SJCRH30 (cell line): ENCODE measurements at places on chromosomes 3 and 15. TPM values are rescaled to one million over a fixed set of nuclear protein-coding genes. Genes with fewer than 3 reads are reported as not detected.

GRCh38 chr3:146972726-146973125, 367.6 kb upstream of the PLSCR5 start:
- H3K27ac ChIP-seq = no peak overlapping the region
- H3K36me3 ChIP-seq = no peaks in the 10 kb centered on the region
- no peak for DNase-seq
- H3K4me1 ChIP-seq = peaks cover 53% of the 10 kb centered on the region
- H3K4me3 ChIP-seq = no peak overlapping the region

DNA sequence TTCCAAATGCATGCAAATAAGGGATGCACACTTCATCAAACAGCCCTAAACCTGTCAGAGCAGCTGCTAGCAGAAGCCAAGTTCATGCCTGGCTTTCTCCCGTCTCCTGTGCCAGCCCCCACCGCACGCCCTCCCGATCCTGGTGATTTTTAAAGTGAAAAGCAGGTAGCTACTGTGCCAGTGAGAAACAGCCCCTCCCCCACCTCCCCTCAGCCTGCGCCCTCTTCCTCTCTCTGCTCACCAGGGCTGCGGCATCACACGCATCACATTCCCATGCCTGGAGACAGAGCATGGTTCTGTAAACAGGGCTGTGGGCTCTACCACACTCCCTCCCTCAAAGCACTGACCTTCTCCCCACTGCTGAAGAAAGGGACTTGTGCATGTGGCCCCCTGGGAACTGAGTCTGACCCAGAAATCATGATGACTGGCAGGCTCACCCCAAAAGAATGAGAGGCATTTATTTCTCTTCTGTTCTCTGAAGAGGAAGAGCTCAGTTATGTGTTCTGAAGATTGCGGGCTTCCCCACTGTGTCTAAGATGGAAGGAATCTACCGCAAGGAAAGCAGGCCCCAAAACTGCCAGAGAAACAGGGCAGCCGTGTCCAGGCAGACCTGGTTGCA, 14.5 kb upstream of the SLC6A1 start:
- no peaks in the 10 kb centered on the region for H3K36me3 ChIP-seq
- no peak for DNase-seq
- H3K27me3 ChIP-seq = peaks cover 3% of the 10 kb centered on the region; the same call in 1 of the 2 replicates
- H3K4me1 ChIP-seq = no peaks in the 10 kb centered on the region
- no peak overlapping the region for H3K4me3 ChIP-seq
- no peak overlapping the region for H3K27ac ChIP-seq

The LSG1 gene
- 35.6 and 35.9 TPM in 2 replicates for total RNA-seq

- DNase-seq = no peak
- H3K4me3 ChIP-seq = no peak overlapping the region
- H3K27me3 ChIP-seq = no peaks in the 10 kb centered on the region
- H3K27ac ChIP-seq = no peak overlapping the region
- H3K36me3 ChIP-seq = no peaks in the 10 kb centered on the region
Observed at GRCh38 chr3:71070497-71071463, 512.7 kb downstream of the FOXP1 start.

DNA sequence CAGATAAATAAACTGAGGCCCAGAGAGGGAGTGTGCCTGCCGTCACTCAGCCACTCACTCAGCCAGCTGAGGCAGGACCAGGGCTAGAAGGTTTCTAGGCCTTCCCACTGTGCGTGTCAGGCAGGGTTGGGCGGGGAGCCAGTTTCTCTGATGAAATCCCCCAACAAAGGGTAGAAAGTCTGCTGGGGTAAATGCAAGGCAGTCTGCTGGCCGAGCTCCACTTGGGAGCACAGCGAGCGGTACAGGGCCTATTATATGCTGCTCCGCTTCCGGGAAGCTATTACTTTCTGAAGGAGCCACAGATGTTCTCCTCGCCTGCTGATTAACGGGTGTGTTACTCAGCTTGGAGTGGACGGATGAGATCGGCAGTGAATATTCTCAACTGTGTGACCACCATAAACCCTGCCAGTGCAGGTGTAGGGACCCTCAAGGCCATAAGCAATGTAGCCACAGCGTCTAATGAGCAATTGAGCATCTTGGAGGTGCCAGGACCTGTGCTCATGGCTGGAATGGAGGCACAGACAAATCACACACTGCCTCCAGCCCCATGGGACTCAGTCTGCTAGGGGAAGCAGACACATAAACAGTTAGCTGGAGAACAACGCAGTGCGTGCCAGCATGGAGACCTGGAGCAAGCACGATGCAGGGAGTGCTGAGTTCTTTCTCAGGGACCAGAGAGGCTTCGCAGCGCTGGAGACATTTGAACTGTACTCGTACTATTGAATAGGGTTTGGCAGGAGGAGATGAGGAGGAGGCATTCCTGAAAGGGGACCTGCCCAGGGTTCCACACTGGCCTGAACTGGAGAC, 42.1 kb downstream of the CORO2B start:
- H3K27me3 ChIP-seq = peaks cover 13% of the 10 kb centered on the region
- no peak overlapping the region for H3K27ac ChIP-seq
- H3K4me3 ChIP-seq = no peak overlapping the region
- DNase-seq = peak; percentile 44
- H3K4me1 ChIP-seq = no peaks in the 10 kb centered on the region

- no peaks in the 10 kb centered on the region for H3K4me1 ChIP-seq
- H3K27me3 ChIP-seq = no peaks in the 10 kb centered on the region
- no peaks in the 10 kb centered on the region for H3K36me3 ChIP-seq
- peak; percentile 3 for DNase-seq
- no peak overlapping the region for H3K4me3 ChIP-seq
- H3K27ac ChIP-seq = no peak overlapping the region
Observed at GRCh38 chr3:75242012-75242735, 422.0 kb upstream of the FRG2C start.
